COR-L47 (cell line): ENCODE measurements at places on chromosomes 11 and 22.

- DNase-seq, result peak; percentile 13
Observed at GRCh38 chr11:11608783-11609232, 13.0 kb downstream of the GALNT18 start.

- no peak for DNase-seq
Observed at GRCh38 chr22:20459152-20459542, 21.5 kb upstream of the SCARF2 start.

DNA sequence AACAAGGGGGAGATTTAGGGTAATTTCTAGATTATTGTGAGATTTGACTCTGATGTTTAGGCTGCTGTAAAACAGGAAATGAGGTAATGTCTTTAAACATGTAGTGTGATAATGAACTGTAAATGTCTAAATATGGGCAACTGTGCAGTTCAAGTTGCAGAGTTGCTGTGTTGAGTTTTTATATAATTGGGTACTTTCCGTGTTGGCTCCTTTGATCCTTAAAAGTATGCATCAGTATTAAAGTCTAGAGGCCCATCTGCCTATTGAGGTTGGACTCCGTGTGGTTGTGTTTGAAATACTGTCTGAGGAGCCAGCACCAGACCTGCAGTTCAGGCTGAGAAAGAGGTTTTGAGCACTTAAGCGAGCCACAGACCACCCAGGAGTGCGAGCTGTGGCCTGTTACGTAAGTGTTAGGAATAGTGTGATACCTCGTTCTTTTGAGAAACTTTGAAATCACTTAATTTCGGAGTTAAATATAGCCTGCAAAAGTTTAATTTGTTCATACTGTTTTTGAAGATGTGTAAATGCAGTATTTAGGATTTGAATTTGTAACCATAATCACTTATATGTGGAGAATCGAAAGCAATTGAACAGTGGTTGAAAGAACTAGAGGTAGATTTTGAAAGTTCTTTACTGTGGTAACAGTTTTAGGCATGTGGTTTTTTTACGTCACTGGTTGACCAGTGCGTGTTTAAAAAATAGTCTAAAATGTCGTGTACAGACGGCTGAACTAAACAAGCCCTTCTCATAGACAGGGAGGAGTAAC lies 9.0 kb downstream of the FAM118A start:
- DNase-seq, result no peak

- DNase-seq, result no peak
Observed at GRCh38 chr11:111379602-111380136, 594 bp upstream of the POU2AF1 start.

DNA sequence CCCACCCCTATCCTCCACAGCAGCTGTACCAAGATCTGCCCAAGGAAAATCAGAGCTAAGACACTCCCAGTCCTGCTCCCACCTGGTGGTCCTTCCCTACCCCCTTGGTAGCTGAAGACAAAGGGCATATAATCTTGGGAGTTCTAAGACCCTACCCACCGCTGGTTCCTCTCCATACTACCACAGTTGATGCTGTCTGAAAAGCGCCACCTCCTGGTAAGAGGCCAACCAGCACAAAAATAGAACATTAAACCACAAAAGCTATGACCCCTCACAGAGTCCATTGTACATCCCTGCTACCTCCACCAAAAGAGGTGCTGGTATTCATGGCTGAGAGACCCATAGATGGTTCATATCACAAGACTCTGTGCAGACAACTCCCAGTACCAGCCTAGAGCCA lies 161.5 kb upstream of the ARHGAP42 start:
- no peak for DNase-seq

DNA sequence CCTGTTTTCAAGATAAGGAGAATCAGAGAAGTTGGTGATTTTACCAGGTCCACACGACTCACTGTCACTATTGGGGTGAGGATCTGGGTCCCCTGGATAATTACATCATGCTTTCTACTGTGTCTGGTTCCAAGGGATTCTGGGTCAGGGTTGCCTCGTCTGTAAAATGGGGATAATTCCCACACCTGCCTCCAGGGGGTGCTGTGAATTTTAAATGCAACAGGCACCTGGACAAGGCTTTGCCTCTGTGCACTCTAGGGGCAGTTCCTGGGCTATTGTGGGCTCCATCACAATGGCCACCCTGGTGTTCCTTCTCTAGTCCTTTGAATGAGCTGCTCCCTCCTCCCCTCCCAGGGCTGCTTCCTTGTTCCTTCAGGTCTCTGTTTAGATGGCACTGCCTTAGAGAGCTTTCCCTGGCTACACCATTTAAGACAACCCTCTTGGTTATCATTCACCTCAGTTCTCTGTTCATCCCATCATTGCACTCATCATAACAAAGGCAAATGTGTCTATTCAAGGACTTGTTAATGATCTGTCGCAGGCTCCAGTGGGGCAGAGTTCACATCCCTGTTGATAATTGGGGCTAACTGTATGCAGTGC lies 178.6 kb downstream of the MIAT start:
- DNase-seq, result peak; percentile 34

GRCh38 chr11:117256573-117256972 lies 24.1 kb downstream of the RNF214 start:
- no peak for DNase-seq

GRCh38 chr11:18710545-18710944 lies 12.0 kb downstream of the TMEM86A start:
- no peak for DNase-seq

DNA sequence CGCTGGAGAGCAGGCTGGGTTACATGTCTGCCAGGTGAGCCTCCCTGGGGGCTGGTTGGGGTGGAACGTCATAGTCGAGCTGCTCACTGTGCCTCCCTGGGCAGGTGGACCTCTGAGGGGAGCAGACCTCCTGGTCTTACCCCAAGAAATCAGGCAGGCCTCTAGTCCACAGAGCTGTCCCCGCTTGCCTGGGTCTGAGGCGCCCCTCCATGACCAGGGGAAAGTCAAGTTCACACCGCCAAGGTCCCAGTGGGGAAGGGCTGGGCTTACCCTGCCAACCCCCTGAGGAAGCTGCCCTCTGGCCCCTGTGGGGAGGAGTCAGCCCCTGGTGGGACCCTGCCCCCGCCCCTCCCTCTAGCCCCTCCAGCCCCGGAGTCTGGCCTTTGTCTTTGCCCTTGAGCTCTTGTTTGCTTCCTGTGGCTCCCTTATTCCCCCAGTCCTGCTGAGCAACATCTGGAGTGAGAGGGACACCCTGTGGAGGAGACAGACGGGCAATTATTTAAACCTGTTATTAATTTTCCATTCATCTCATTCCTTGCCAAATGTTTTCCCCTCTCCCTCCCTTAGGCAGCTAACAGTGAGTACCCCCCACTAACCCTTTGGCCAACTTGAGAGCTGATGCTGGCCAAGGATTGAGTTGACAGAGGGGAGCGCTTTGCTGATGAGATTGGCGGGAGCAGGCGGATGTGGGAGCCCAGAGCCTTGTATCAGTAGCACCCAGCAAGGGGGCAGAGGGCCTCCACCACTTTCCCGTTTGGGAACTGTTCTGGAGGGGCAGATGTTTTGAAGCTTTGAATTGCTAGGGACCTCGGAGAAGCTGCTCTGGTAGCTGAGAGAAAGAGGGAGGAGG lies 83.4 kb downstream of the CEP164 start:
- peak; percentile 88 for DNase-seq

GRCh38 chr11:57363131-57364080 lies 17.5 kb downstream of the PRG3 start:
- no peak for DNase-seq

- peak; percentile 67 for DNase-seq
Observed at GRCh38 chr11:77619576-77620198, 17.9 kb downstream of the CLNS1A start.

DNA sequence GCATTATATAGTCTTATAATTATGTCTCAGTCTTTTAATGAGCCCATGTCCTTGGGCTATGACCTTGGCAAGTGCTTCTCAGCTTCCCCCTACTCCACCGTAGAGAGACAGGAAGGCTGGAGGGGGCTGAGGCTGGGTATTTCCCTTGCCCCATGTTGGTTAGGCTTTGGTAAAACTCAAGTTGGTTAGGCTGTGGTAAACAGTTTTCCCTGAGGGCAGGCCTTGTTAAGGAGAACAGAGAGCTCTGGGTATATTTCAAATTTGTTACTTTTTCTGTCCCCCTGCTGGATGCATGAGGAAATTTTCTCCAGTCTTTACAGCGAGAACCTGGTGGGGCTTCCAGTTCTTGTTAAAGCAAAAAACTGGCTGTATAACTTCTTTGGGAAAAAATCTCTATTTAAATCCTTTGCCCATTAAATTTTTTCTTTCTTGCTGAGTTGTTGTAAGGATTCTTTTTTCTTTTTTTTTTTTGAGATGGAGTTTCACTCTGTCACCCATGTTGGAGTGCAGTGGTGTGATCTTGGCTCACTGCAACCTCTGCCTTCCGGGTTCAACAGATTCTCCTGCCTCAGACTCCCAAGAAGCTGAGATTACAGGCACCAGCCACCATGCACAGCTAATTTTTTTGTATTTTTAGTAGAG lies 12.2 kb upstream of the DCHS1 start:
- DNase-seq, result no peak
